ENCODE measurements at places on chromosomes 7 and 10.

DNA sequence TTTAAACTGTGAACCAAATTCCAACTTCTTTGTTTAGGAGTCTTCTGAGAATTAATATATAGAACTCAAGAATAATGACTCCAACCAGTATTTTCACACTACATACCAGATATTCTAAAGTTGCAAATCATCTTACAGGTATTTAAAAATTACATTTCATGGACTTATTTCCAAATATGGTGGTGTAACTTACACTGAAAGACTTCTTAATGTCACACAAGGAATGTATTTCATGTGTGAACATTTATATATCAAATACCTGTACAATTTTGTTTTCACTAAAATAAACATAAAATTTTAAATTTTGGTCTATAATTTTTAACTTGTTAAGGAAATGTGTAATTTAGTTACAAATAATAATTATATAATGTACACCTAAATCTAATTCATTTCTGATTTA is 2.6 kb upstream of the CDK6 start:
- DNase-seq: no peak

DNA sequence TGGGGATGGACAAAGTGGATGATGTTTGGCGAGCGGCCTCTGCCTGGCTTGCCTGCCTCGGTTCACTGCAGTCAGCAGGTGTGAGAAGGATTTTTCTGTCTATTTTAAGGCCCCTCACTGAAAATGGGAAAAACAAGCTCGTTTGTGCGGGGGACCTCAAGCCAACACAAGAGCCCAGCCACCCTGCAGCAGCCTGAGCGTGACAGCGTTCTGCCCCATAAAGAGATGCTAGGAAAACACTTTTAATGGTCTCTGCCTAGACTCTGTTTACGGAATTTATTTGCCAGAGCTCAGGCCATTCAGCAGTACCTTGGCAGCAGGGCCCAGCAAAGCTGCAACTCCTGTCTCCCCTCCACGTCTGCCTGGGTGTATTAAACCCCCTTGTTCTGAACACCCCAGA is 131.7 kb downstream of the GRK5 start:
- DNase-seq: no peak

DNA sequence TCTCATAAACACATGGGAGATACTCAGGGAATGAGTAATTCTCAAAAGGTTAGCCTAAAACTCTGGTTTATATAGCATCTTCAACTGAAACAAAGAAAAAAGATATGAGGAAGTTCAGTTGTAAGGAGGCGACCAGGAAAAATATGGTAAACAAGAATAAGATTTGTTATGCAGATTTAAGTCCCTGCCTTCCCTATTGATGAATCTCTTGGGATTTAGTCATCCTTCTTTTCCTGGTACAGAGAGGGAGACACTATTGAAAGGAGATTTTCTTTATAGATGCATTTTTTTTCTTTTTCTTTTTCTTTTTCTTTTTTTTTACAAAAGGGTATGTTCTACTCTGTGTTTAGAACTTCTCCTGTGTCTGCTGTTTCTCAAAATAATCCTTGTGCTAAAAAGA is 557.5 kb downstream of the DNAJB9 start:
- DNase-seq: no peak

GRCh38 chr7:23105644-23106056 is at the start of gene KLHL7:
KLHL7 (plus strand) TSS chr7:23105785; CDS start chr7:23106027, 242 bp downstream.
- DNase-seq: peak; percentile 97

DNA sequence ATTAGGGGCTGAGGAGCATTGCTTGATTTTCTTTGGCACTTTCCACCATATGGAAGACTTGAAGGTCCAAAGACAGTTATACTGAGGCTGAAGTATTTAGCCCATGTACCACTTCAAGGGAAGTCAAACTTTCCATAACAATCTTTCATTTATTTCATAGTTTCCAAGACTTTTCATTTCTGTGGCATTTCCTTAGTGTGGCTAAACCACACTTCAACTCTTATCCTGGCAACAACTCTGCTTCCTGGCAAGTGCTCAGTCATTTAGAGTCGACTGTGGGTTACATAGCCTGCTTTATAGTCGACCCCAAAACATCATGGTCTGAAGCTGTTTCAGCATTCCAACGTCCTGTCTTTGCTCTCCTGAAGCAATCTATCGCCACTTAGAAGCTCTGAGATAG is 343.0 kb upstream of the SEMA3D start:
- no peak for DNase-seq

DNA sequence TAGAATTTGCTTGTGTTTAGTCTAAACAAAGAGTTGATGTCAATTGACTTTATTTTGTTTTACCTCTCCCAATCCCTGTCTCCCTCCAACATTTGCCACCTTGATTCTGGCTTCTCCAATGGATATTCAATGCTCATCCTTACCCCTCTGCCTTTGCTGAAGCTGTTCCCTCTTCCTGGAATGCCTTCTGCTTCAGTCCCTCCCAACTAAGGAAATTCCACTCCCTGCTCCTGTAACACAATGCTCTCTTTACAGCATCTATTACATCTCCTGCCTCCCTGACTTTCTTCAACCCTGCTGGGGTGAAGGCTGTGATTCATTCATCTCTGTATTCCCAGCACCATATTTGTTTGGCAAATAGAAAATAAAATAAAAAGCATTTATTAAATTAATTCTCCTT is 34.5 kb upstream of the TAC1 start:
- DNase-seq: no peak

GRCh38 chr7:112025556-112025955 is 180.6 kb downstream of the DOCK4 start:
- DNase-seq: no peak

DNA sequence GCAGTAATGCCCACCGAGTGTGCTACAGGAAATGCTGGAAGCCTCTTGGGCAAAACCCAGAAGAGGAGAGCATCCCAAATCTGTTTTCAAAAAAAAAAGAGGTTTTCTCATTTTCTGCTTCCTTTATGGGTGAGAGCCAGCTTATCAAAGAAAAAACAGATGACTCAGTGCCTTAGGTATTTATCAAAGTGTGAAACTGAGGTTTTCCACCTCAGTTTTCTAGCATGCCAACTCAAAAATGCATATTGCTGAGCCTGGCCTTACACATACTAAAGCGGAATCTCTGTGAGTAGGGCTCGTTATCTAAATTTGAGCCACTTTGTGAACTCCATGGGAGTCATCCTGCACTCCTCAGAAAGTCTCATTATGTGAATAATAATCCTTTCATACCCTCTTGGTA is 705.1 kb downstream of the SUGCT start:
- no peak for DNase-seq
